ENCODE measurements at places on chromosomes 7 and 10. TPM values are rescaled to one million over a fixed set of nuclear protein-coding genes. Genes with fewer than 3 reads are reported as not detected.

The CCM2 gene
- 32.1 TPM for polyA plus RNA-seq

The OPALIN gene
- not detected for polyA plus RNA-seq

The CYP2C19 gene
- 0.09 TPM for polyA plus RNA-seq

The PNLIPRP2 gene
- polyA plus RNA-seq, result not detected

All from right renal pelvis (tissue), 4 donors.